ENCODE measurements at places on chromosomes 1 and 21. TPM values are rescaled to one million over a fixed set of nuclear protein-coding genes. Genes with fewer than 3 reads are reported as not detected.

DNA sequence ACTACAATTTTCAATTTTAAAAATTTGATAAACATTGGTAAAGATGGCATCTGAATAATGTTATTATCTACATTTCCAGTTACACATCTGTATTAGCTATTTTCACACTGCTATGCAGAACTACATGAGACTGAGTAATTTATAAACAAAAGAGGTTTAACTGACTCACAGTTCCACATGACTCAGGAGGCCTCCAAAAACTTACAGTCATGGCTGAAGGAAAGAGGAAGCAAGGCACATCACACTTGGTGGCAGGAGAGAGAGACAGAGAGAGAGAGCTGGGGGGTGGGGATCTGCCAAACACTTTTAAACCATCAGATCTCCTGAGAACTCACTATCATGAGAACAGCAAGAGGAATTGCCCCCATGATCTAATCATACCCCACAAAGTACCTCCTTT is 850.0 kb downstream of the LTN1 start:
- H3K27me3 ChIP-seq, result no peaks in the 10 kb centered on the region
- H3K4me3 ChIP-seq, result no peak overlapping the region
- no peak for DNase-seq

DNA sequence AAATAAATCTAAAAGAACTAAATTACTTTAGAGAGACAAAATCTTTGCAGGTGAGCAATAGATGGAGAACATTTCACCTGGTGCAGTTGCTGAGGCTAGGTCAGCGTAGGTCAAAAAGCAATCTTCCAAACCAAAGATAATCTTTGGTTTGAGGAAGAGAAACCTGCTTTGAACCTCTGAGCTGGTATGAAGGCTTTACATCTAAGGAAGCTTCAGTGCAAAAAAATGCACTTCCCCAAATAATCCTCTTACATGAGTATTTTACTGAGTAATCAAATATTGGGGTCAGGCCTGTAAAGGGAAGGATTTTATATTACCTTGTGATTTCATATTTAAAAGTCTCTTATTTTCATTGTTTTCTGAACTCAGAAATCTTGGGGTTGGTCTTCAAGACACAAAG is 223.6 kb downstream of the SRGAP2C start:
- H3K27me3 ChIP-seq, result no peaks in the 10 kb centered on the region
- H3K27ac ChIP-seq, result no peak overlapping the region
- H3K36me3 ChIP-seq, result peaks cover 6% of the 10 kb centered on the region
- H3K4me1 ChIP-seq, result no peaks in the 10 kb centered on the region

DNA sequence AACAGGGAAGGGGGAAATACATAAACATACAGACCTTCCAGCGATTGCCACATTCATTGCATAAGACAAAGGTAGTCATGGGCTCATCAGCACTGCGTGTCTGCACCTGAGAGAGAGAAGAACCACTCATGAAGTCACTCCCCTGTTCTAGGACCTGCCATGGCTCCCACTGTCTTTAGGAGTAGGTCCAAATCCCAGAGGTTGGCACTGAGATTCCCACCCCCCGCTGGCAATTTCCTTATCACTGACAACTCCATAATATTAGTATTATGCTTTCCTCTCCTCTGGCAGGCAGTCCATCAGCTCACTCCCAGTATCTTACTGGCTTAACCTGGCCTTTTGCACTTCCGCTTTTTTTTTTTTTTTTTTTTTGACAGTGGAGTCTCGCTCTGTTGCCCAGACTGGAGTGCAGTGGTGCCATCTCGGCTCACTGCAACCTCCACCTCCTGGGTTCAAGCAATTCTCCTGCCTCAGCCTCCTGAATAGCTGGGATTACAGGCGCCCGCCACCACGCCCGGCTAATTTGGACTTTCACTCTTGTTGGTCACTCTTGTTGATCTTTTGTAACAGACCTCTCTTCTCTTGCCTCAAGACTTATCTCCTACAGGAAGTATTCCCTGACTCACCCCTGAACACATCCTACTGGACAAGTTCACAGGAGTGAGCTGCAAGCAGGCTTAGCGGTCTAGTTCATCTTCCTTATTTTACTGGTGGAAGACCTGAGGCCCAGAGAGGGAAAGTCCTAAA is 14.8 kb upstream of the ZNF436 start:
- H3K4me3 ChIP-seq, result no peak overlapping the region
- no peaks in the 10 kb centered on the region for H3K4me1 ChIP-seq
- H3K36me3 ChIP-seq, result no peaks in the 10 kb centered on the region
- DNase-seq, result no peak
- no peaks in the 10 kb centered on the region for H3K27me3 ChIP-seq

DNA sequence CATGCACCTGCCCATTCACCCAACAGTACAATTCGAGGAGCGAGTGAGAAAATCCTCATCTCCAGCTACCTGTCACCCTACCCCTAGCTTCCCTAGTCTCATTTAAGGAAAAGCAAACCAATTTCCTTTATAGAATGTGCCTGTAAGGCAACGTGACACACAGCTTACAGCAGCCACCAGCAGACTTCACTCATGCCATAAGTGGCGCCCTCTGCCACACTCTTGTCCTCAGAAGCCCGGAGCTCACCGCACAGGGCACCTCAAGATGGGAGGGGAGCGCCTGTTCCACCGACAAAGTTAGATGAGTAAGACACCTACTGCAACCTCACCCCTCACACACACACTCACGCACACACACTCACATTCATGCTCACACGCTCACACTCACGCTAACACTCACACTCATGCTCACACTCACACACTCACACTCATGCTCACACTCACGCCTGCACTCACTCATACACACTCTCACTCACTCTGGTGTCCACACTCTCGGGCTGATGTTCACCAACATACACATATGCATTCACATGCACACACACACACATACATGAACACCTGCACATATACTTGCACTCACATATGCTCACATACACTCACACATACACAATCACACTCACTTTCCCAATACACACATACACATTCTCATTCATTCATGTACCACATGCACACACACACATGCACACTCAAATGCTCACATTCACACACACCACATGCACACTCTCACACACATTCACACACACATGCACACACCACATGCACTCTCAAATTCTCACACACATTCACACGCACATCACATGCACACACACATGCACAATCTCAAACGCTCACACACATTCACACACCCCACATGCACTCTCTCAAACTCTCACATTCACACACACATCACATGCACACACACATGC is 170.7 kb downstream of the PSMG1 start:
- H3K27me3 ChIP-seq, result no peaks in the 10 kb centered on the region
- H3K4me3 ChIP-seq, result no peak overlapping the region
- H3K27ac ChIP-seq, result no peak overlapping the region
- no peaks in the 10 kb centered on the region for H3K36me3 ChIP-seq

DNA sequence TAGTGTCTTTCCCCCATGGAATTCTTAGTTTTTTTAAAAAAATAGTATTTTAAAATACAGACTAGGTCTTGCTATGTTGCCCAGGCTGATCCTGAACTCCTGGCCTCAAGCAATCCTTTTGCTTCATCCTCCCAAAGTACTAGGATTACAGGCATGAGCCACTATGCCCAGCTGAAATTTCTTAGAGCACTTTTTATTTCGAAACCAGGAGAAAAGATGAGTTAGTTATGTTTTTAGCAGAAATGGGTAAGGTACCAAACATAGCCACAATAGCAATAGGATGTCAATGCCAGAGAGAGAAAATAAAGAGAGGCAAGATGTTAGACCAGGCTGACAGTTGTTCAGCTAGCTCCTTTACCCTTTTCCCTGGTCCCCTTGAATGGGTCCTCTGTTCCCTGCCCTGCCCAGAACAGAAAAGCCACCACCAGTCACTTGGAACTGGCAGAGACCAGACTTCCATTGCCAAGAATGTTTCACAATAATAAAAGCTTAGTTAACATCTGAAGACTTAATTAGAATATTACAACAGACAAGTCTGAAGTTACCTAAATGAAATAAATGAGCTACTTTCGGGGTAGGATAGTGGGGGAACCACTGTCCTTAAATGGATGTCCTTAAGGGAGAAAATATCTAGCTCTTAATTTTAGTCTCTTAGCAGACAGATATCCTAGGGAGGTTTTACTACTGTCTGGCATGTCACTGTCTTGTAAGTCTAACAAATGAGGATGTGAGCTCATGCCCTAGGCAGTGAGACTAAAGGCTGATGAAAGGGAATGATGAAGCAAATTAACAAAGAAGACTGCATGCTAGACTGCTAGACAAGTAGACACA is 54.3 kb downstream of the ABL2 start:
- H3K36me3 ChIP-seq, result no peaks in the 10 kb centered on the region
- DNase-seq, result no peak
- no peaks in the 10 kb centered on the region for H3K4me1 ChIP-seq
- no peaks in the 10 kb centered on the region for H3K27me3 ChIP-seq

- no peaks in the 10 kb centered on the region for H3K36me3 ChIP-seq
- no peak for DNase-seq
- no peak overlapping the region for H3K27ac ChIP-seq
- no peaks in the 10 kb centered on the region for H3K27me3 ChIP-seq
- no peak overlapping the region for H3K4me3 ChIP-seq
Observed at GRCh38 chr1:219568733-219569132, 44.2 kb downstream of the ZC3H11B start.

- peaks cover 67% of the 10 kb centered on the region for H3K36me3 ChIP-seq
- H3K4me3 ChIP-seq, result no peak overlapping the region
- DNase-seq, result no peak
- H3K4me1 ChIP-seq, result peaks cover 72% of the 10 kb centered on the region
Observed at GRCh38 chr1:221723848-221724236, 18.0 kb downstream of the DUSP10 start.

S100A7A gene
- total RNA-seq, result not detected

SLC30A1 gene
- total RNA-seq, result 9.0 TPM

MPL gene
- total RNA-seq, result not detected

FHAD1 gene
- total RNA-seq, result not detected

MYCL gene
- total RNA-seq, result 0.42 TPM

CYP4Z1 gene
- not detected for total RNA-seq
